GM12878 (cell line): ENCODE measurements at places on chromosomes 3 and 15.

DNA sequence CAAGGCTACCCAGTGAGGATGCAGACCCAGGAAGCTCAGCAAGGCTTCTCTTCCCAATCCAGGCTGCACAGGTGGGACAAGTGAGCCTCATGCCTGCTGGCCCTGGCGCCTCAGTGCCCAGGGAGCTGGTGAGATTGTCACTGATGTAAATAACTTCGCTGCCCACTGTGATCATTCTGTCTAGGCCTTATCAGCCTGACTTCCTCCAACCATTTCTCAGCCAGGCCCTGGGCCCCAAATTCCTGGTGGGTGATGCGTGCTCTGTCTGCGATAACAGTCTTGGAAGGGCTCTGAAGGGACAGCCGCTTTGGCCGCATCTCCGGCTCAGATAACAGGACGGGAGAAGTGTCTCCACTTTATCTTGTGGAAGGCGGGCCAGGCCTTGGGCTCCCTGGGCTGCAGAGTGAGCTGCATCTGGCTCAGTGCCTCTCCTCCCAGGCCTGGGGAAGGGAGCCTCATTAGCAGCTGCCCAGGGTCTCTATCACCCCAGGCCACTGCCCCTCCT lies 2.2 kb upstream of the FBLN2 start:
- no peak overlapping the region for H3K27ac ChIP-seq
- H3K4me3 ChIP-seq = no peak overlapping the region
- DNase-seq = no peak
- H3K27me3 ChIP-seq = peaks cover 11% of the 10 kb centered on the region

GRCh38 chr3:189813647-189814240 lies 182.6 kb downstream of the TP63 start:
- no peaks in the 10 kb centered on the region for H3K4me1 ChIP-seq
- no peak overlapping the region for H3K4me3 ChIP-seq
- no peak overlapping the region for H3K27ac ChIP-seq
- no peaks in the 10 kb centered on the region for H3K27me3 ChIP-seq

DNA sequence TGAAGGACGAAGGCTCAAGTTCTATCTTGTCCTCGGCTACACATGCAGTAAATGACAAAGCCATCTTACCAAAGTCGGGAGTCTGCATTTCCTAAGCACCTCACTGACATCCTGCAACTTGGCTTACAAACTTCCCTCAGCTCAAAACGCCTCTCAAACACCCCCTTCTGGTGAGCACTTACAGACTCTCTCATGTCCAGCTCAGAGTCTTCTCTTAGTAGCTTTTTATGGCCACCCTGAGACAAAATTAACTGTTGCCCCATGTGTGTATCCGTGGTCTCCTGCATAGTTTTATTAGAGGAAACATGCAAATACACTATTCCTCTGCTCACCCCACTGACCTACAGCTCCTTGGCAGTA lies 819.7 kb downstream of the FHIT start:
- no peak overlapping the region for H3K4me3 ChIP-seq
- no peak overlapping the region for H3K27ac ChIP-seq
- DNase-seq = no peak
- no peaks in the 10 kb centered on the region for H3K4me1 ChIP-seq
- no peaks in the 10 kb centered on the region for H3K36me3 ChIP-seq

GRCh38 chr3:130779031-130779430 lies 32.4 kb upstream of the PIK3R4 start:
- no peaks in the 10 kb centered on the region for H3K36me3 ChIP-seq
- no peaks in the 10 kb centered on the region for H3K27me3 ChIP-seq
- no peak overlapping the region for H3K4me3 ChIP-seq
- DNase-seq = peak; percentile 59

GRCh38 chr3:84906065-84906464 lies 52.7 kb upstream of the CADM2 start:
- no peak overlapping the region for H3K27ac ChIP-seq
- H3K4me3 ChIP-seq = no peak overlapping the region
- H3K4me1 ChIP-seq = no peaks in the 10 kb centered on the region
- no peak for DNase-seq

- H3K27ac ChIP-seq = peak overlapping the region; percentile 60
- H3K27me3 ChIP-seq = no peaks in the 10 kb centered on the region
- H3K4me3 ChIP-seq = peak overlapping the region; percentile 73
Observed at GRCh38 chr3:130854208-130854864, 39.5 kb upstream of the ATP2C1 start.

DNA sequence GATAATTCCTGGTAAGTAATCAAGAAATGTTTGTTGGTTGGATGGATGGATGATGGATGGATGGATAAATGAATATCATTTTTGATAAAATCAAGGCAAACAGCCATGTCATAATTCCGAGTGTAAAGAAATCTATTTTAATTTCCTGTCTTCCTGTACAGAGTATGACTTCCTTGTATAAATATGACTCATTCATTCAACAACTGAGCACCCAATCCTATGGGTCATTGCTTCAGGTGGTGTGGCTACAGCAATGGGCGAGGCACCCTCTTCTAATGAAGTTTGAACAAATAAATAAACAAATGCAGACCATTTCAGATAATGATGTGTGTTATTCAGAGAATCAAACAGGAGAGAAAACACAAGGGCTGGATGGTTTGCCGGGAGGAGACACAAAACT lies 198.7 kb downstream of the TNIK start:
- no peaks in the 10 kb centered on the region for H3K27me3 ChIP-seq
- H3K4me1 ChIP-seq = peaks cover 83% of the 10 kb centered on the region
- H3K4me3 ChIP-seq = no peak overlapping the region
- H3K36me3 ChIP-seq = no peaks in the 10 kb centered on the region
- H3K27ac ChIP-seq = peak overlapping the region; percentile 11; the same call in 1 of the 2 replicates

DNA sequence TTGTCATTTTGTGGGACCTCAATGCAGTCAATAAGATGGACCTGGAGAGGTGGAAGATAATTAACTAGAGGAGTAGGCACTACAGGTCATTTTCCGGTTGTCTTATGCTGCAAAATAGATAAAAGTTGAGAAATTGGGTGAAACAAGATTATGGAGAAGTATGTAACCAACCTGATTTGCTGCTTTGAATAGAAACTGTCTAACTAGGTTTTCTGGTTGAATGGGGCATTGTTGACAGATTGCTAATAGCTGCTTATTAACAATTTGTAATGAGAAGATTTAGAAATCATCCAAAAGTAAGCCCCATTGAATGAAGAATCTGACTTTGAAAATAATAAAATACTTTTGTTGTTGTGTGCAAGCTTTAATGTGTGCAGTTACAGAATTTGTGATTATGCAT lies 26.2 kb downstream of the PIAS1 start:
- no peaks in the 10 kb centered on the region for H3K27me3 ChIP-seq
- H3K27ac ChIP-seq = no peak overlapping the region
- no peak for DNase-seq

GRCh38 chr15:70050441-70050840 lies 47.3 kb downstream of the TLE3 start:
- peaks cover 29% of the 10 kb centered on the region for H3K36me3 ChIP-seq
- no peak overlapping the region for H3K27ac ChIP-seq
- no peaks in the 10 kb centered on the region for H3K27me3 ChIP-seq
- no peak overlapping the region for H3K4me3 ChIP-seq
- DNase-seq = no peak

DNA sequence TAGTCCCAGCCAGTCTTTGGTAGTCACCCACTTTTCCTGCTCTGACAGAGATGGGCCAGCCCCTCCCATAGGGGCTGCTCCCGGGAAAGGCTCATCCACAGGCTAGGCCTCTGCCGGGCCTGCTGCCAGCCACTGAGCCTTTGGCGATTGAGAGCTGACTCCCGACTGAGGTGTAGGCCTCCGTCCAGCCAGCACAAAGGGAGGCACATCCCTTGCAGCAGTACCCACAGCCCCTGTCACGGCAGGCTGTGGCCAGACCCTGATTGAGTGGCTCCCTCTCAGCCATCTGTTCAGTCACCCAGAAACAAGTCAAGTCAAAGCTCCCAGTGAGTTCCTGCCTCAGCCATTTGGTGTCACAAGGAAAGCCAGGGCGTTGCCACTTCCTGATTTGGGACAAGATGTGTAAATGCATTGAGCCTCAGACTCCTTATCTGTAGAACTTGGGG lies 6.2 kb upstream of the PAK6 start:
- H3K36me3 ChIP-seq = peaks cover 15% of the 10 kb centered on the region
- H3K27me3 ChIP-seq = no peaks in the 10 kb centered on the region
- H3K4me1 ChIP-seq = peaks cover 6% of the 10 kb centered on the region
- no peak overlapping the region for H3K27ac ChIP-seq
- H3K4me3 ChIP-seq = no peak overlapping the region
- no peak for DNase-seq

- DNase-seq = no peak
- no peaks in the 10 kb centered on the region for H3K27me3 ChIP-seq
- no peak overlapping the region for H3K4me3 ChIP-seq
- no peaks in the 10 kb centered on the region for H3K36me3 ChIP-seq
- 0 out of 2 replicates have a peak overlapping the region, but pooled peaks have one; percentile 4 for H3K27ac ChIP-seq
Observed at GRCh38 chr3:72487078-72487765, 361.0 kb downstream of the SHQ1 start.

- H3K4me3 ChIP-seq = no peak overlapping the region
- DNase-seq = no peak
- H3K36me3 ChIP-seq = no peaks in the 10 kb centered on the region
- H3K4me1 ChIP-seq = no peaks in the 10 kb centered on the region
- H3K27ac ChIP-seq = no peak overlapping the region
Observed at GRCh38 chr3:151769175-151769574, 35.4 kb downstream of the AADACL2 start.

- DNase-seq = no peak
- H3K27me3 ChIP-seq = no peaks in the 10 kb centered on the region; the same call in none of the 2 replicates
- no peaks in the 10 kb centered on the region for H3K36me3 ChIP-seq
- H3K27ac ChIP-seq = no peak overlapping the region
- H3K4me1 ChIP-seq = no peaks in the 10 kb centered on the region
Observed at GRCh38 chr3:71502066-71502625, 81.4 kb downstream of the FOXP1 start.

DNA sequence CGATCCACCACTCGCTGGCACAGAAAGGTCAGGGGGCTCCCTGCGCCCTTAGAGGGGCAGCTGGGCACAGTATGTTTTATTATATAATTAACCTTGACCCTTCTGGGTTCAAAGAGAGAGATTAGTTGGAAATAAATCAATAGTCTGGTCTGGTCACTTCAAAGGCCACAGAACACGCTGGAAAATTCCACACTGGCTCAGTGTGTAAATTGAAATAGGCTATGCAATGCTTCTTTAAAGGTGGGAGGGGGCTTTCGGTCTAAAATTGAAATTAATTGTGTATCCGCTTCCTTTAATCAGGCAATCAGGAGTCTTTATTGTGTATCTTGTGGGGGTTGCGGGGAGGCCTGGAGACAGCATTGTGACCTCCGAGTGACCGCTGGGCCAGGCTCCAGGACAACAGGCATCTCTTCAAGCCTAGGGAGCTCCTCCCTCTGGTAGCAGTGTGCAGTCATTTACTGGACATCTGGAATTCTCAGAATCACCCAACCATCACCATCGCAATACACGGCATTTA lies 8.0 kb downstream of the RNU5B-1 start:
- H3K27me3 ChIP-seq = no peaks in the 10 kb centered on the region
- H3K27ac ChIP-seq = no peak overlapping the region
- H3K36me3 ChIP-seq = no peaks in the 10 kb centered on the region
- DNase-seq = no peak
- no peaks in the 10 kb centered on the region for H3K4me1 ChIP-seq

DNA sequence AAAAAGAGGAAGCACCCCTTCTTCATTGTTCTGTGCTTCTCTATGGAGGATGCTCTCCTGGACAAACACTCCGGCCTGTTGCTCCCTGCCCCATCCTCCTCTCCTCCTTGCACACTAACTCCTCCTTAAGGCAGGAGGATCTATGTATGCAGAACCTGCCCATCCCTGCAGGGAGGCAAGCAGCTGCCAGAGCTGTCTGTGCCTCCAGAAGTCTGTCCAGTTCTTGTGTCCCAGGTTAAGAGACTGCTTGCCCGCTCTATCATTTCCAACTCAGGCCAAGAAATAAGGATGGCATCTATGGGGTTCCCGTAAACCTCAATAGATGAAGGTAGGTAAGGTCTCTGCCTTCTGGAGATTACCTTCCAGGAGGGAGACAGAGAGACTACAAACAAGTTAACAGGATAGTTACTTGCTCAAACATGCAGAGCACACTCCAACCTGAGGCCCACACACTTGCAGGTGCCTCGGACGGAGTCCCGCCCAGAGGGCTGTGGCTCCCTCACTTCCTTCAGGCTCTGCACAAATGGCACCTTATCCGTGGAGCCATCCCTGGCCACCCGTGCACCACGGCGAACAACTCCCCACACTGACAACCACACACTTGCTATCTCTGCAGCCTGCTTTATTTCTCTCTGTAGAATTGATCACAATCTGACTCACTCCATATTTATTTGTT lies 6.9 kb downstream of the XXYLT1 start:
- no peak for DNase-seq
- no peak overlapping the region for H3K27ac ChIP-seq
- no peaks in the 10 kb centered on the region for H3K36me3 ChIP-seq
- H3K27me3 ChIP-seq = no peaks in the 10 kb centered on the region

DNA sequence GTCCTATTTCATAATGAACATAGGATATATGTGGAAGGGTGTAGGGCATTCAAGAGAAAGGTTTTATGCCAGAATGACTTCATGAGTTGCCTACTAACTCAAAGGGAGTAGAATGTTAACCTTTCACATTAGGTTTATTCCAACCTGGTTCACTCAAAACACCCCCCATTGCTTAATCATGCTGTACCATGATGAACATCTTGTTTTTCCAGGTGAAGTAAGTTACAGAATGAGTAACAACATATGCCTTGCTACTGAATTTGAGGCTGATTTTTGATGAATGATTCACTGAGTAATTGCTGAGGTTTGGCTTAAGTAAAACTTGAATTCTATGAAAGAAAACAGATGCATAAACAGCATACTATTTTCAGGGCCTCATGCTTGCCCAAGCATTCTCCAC lies 5.9 kb upstream of the CLDN16 start:
- no peak overlapping the region for H3K27ac ChIP-seq
- no peak overlapping the region for H3K4me3 ChIP-seq
- H3K36me3 ChIP-seq = no peaks in the 10 kb centered on the region
- no peak for DNase-seq

DNA sequence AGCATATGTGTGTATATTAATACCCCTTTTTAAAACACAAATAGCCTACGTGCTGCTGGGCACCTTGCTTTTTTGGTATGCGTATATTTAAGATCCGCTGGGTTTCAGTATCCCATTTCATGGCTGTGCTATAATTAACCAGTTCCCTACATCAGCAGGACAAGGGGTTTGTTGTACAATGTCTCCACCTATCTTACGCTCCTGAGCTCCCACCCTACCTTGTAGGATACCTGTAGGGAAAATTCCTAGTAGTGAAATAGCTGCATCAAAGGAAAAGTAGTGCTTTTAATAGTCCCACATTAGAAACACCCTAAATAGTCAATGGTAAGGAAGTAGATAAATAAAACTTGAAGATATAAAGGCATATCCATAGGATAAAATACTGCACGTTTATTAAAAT lies 1.4 kb downstream of the MAP6D1 start:
- DNase-seq = no peak
- H3K4me1 ChIP-seq = peaks cover 10% of the 10 kb centered on the region
- H3K27ac ChIP-seq = no peak overlapping the region
- H3K36me3 ChIP-seq = no peaks in the 10 kb centered on the region
- H3K4me3 ChIP-seq = 0 out of 2 replicates have a peak overlapping the region, but pooled peaks have one; percentile 66
- no peaks in the 10 kb centered on the region for H3K27me3 ChIP-seq
